ENCODE measurements at places on chromosomes 2 and 18.

GRCh38 chr2:236577481-236578410 is 8.1 kb downstream of the ACKR3 start:
- no peak for DNase-seq

- no peak for DNase-seq
These were observed 419.6 kb downstream of the DLGAP1 start for GRCh38 chr18:4035521-4035920.

- DNase-seq = no peak
These were observed 106.8 kb downstream of the DNAH7 start for GRCh38 chr2:195961873-195962272.

DNA sequence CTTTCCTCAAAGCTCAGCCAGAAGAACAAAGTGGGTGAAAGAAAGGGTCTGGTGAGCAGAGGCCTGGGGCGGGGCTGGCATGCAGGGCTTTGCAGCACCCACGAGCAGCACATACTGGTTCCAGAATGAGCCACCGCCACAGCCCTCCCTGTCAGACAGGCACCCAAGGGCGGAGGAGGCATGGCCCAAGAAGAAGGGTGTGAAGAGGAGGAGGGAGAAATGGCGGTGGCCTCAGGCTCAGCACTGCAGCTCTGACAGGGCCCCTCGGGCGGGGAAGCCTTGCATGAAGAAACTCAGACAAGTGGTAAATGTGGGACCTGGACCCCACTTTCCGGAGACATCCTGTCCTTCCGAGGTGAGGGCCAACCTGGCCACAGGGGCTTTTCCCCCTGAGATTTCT is 15.7 kb downstream of the FAM228A start:
- no peak for DNase-seq

DNA sequence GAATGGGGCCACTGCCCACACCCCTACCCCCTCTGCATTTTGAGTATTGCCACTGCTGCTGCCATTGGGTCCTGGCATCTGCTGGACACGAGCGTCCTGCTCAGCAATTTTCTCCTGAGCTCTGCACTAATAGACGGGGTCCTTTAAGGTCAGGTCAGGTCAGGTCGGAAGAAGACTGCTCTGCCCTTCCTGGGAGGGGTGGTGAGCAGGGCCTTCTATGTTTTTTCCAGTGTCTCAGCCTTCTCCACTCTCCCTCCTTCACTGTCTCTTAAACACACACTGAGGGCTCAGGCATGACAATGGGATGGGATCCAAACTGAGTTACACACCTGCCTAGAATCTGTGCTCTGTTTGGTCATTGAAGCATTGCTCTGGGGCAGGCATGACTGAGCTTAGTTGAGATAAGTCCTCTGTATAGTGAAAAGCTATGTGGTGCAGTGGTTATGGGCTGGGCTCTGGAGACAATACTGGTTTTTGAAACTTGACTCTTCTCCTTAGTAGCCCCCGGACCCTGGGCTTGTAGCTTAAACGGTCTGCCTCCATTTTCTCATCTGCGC is 10.6 kb downstream of the MYO1B start:
- DNase-seq = no peak

DNA sequence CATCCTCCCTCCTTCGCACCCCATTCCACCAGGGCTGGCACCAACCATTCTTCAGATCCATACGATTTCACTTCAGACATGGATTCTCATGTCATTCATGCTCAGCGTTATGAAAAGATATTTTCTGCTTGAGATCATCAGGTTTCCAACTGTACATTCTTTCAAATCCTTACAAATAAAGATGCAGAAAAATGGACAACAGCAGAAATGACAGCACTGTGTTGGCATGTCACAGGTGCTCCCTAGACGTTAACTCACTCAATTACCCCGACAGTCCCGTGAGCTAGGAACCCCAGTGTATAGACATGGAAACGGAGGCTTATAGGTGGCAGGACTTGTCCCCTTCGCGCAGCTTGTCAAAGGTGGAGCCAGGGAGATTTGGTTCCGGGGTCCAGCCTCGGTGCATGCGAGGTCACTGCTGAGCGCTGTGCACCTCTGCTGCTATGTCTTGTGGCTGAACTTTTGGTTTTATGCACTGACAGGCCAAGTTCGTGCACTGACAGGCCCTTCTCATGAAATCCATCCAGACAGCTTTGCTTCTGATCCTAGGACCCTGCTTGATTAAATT is 17.7 kb downstream of the FHL2 start:
- no peak for DNase-seq

- DNase-seq = no peak
These were observed 161.6 kb upstream of the CAPN13 start for GRCh38 chr2:30968660-30969397.

DNA sequence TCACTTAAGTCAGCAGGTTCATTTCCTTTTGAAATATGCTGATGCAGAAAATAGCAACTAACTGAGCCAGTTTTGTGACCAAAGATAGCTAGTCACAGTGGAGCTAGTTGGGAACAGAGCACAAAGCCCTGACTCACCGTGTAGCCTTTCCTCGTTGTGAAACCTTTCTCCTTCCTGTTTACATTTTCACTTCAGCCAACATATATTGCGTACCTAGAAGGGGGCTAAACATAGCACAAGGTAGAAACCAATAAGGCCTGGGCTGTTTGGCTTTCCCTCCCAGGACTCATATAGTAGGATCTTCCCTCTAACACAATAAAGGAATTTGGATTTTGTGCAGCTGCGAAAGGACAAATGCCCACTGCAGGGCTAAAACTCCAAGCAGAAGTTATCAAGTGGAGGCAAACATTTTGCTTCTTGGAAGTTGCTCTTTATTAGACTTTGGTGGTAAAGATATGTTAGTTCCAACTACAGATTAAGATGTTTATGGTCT is 24.5 kb upstream of the LPIN2 start:
- DNase-seq = no peak

DNA sequence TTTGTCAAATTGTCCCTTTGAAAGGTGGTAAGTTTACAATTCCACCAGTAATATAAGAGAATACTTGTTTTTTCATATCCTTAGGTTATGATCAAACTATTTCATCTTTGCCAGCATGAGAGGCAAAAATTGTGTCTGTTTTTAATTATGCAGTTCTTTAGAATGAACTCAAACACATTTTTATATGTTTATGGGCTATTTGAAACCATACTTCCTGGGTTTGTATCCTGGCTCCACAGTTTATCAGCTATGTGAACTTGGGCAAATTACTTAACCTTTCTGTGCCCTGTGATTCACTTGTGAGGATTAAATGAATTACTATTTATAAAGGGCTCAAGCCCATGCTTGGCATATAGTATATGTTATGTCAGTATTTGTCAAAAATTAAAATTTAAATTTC is 109.4 kb downstream of the TANC1 start:
- no peak for DNase-seq

GRCh38 chr18:39555496-39555895 is 1989.9 kb upstream of the CELF4 start:
- no peak for DNase-seq

- DNase-seq = no peak
These were observed 24.0 kb upstream of the SULT1C3 start for GRCh38 chr2:108215794-108216211.
